ENCODE measurements at places on chromosomes 4 and X.

DNA sequence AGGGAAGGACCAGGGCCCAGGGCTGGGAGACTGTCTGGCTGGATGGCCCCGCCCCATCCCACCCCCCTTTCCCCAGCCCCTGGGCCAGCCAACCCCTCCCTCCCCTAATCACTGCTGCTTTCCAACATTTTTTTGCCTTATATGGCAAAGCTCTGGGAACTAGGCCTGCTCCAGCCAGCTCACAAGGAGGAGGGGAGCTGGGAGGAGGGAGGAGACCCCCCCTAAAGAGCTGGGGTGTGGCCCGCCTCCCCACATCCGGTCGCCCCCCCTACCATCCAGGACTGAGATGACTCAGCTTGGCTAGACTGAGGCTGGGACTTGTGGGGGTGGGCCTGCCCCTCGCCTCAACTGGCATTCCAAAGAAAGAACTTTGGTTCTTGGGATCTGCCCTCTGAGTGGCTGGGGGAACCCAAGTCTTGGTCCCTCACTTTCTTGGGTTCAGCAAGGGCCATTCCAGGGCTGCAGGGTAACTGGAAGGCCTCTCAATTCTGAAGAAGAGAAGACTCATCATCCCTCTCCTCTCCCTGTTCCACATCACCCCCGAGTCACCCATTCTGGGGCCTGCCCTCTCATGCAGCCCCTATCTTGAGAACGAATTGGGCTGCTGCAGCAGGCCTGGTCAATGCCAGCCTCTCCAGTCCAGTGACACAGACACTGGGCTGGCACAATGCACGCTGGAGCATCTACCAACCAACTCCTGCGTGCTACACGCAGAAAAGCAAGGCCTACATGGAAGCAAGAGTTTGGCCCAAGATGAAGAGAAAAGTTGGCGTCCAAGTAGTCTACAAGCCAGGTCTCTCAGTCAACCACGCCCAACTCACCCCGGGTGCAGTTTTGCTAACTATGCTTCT lies 4.8 kb downstream of the FLNA start:
- DNase-seq, result peak; percentile 74

DNA sequence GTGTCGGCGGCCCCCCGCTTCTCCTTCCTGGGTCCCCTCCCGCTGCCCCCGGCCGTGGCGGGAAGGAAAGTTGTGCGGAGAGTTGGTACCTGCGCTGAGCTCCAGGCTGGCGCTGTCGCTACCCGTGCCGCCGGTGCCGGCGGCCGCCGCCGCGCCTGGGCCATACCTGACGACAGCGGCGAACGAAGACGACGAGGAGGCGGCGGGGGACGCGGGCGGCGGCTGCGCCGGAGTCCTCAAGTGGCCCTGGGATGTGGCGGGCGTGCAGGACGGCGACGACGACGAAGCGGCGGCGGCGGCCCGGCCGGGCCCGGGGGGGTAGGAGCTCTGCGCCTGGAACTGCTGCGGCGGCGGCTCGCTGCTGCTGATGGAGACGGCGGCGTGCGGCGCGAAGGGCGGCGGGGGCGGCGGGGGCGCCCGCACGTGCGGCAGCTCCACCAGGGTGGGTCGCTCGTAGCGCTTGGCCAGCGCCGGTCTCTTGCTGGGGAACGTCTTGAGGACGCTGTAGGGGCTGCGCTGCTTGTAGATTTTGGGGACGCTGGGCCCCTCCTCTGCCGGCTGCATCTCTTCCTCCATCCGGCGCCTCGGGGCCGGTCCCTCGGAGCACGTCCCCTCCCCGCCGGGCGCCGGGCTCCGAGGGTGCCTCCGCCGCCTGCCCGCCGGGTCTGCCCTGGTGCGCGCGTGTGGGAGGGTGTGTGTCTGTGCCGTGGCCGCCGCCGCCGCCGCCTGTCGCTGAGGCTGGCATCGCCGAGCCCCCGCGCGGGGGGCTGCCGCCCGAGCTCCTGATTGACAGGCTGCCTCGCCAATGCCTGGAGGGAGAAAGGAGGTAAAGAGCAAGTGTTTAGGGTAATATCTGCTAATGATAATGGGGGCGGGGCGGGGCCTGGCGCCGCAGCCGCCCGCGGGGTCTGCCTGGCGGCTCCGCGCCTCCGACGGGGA lies 618 bp downstream of the BEND4 start:
- no peak for DNase-seq

DNA sequence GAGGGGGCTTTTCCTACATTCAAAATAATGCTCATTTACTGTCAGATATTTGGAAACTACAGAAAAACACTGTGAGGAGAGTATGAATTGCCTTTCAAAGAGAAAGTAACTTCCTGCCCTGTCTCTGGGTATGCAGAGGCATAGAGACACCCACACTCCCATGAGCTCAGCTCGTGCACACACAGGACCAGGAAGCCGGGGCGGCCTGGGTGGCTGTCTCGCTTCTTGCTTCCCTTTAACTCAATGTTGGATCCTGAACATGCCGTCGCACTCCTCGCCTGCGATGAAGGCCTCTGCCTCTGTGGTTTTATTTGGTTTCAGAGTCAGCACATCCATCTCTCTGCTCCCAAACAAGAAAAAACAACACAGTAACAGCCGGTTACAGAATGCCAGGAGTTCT lies 40.1 kb upstream of the GPR78 start:
- no peak for DNase-seq

GRCh38 chr4:134787315-134787714 lies 585.7 kb upstream of the PABPC4L start:
- DNase-seq, result no peak

- no peak for DNase-seq
Measured at GRCh38 chrX:42094218-42094617, 170.9 kb upstream of the CASK start.

DNA sequence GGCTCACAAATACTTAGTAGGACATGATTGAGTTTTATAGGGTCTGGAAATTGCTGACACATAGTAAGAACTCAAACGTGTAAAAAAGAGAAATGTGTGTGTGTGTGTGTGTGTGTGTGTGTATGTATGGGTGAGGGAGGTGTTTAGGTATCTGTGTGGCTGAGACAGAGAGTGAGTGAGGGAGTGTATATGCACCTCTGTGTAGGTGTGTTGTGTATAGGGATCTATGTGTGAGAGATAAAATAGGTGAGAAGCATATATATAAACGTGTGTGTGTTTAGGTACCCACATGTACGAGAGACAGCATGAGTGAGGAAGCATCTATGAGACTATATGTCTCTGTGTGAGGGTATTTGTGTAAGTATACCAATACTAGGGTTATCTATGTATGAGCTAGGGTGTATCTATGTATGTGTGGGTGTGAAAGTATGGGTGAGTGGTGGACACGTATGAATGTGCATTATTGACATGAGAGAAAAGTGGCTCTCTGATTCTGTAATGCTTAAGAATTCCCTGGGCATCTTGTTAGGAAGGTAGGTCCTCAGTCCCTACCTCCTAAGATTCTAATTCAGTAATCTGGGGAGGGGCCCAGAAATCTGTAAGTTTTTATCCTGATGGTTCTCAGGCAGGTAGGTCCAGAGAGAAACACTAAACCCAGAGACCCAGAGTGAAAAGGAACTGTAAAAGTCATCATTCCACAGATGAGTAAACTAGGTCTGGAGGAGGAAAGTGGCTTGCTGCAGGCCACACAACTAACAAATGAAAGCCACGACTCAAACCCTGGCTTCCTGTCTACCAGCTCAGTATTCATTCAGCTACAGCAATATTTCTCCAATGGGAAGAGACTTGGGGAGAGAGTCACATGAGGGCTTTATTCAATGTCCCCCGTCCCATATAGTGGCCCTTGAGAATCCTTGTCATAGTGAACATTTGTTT lies 237.0 kb downstream of the IDS start:
- no peak for DNase-seq

GRCh38 chr4:7828011-7828720 lies 111.5 kb downstream of the AFAP1 start:
- peak; percentile 97 for DNase-seq

DNA sequence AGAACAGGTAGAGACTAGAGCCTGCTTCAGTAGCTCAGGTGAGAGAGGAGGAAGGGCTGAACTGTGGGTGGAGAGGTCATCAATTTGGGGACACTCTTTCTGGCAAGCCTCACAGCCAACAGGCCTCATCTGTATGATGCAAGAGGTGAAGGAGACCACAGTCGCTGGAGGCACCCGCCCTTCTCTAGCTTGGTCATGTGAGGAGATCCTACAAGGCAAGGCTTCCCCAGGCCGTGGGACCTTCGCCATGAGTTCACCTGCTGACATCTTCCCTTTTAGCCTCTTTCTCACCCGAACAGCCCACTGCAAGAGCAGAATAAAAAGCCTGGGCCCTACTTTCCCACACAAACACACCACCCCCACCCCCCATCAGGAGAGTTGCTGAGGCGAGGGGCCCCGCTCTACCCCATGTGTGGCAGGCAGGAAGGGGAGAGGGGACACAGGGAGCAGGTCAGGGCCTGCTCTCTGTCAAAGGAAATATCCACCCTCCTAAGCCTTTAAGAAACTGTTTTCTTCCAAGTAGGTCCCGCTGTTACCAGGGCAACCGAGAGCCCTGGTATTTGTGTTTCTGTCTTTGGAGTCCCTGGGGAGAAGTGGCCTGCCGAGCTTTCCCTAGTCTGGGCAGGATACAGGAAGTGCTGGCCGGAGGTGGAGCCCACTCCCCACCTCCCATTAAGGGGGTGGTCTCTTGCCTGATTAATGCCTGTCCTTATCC lies 8.1 kb downstream of the RTL5 start:
- no peak for DNase-seq

DNA sequence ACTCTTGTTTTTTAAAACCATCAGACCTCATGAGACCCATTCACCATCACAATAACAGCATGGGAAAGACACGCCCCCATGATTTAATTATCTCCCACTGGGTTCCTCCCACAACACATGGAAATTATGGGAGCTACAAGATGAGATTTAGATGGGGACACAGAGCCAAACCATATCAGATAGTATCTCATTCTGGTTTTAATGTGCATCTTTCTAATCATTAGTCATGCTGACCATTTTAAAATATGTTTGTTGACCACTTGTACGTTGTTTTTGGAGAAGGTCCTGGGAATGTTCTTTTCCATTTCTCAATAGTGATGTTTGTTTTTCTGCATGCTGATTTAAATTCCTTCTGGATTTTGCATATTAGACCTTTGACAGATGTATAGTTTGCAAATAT lies 119.0 kb downstream of the RTL3 start:
- DNase-seq, result no peak

DNA sequence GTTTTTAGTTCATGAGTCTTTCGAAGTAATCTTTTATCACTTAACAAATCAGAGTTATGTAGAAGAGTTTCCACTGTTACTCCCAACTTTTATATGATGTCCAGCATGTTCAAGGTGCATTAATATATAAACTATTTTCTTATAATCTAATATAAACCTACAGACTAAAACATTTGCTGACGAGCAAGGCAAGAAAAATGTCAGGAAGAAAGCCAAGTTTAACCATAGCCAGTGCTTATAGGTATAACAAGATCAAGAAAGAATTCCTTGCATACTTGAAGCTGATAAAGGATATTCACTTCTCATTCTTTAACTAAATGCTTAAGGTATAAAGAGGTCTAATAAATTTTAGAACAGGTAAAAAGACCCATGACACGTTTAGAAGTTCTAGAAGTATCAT lies 167.7 kb downstream of the NPNT start:
- DNase-seq, result no peak

- DNase-seq, result no peak
Measured at GRCh38 chrX:15916704-15917084, 62.1 kb upstream of the AP1S2 start.

DNA sequence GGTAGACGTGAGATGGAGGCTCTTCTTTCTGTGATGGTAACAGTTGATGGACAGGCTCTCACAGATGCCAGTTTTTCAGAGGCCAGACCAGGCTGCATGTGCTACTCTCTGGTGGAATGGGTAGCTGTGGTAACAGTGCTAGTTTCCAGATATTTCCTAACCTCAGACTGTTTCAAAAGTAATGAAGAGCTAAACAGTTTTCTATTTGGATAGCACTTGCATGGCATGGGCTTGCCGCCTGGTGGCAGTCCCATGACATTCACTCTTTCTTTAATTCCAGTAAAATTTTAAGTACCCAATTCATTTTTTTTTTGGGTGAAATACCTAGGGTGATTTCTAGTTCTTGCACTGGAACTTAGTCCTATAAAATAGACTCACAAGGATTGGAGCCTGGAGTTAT lies 220.2 kb upstream of the MAD2L1 start:
- no peak for DNase-seq

- DNase-seq, result no peak
Measured at GRCh38 chrX:31061091-31061490, 10.8 kb downstream of the FTHL17 start.

GRCh38 chr4:123055943-123056342 lies 133.5 kb upstream of the NUDT6 start:
- DNase-seq, result no peak

GRCh38 chr4:113499166-113499565 lies 262.4 kb downstream of the CAMK2D start:
- no peak for DNase-seq

GRCh38 chr4:140789759-140790158 lies 33.6 kb upstream of the TBC1D9 start:
- no peak for DNase-seq

GRCh38 chr4:15011166-15011565 lies 8.9 kb downstream of the CPEB2 start:
- no peak for DNase-seq

GRCh38 chrX:45668686-45669443 lies 468.2 kb upstream of the DIPK2B start:
- DNase-seq, result no peak

DNA sequence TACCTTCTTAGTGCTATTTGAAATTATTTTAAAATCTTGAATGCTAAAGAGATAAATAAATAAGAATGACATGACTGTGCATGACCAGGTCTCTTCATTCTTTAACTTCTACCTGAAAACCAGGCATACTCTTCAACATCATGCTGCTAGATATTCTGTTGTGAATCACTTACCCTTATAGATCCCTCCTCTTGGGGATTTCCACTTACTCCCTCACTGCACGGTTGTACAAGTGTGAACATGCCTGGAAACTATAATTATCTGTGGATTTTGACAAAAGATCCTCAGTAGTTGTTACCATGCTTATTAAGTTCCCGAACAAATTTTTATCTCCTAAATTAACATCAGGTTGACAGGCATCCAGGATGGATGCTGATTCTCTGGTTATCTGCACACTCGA lies 54.3 kb downstream of the ADGRL3 start:
- DNase-seq, result no peak

DNA sequence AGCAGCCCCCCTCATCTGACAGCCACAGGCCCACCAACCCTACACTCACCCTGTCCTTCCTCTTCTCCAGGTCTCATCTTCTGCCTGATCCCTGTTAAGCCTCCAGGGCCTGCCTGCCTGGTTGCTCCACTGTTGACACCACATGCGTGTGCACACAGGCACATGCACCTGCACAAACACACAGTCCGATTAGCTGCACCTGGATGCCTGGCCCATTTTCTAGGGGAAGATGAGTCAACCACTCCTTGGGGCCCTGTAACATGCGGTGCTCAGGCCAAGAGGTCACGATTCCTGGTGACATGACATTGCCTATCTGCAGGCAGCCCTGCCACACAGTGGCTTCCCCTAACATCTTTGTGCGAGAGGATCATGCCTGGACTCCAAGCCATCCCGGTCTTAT lies 498.4 kb downstream of the BCOR start:
- no peak for DNase-seq

GRCh38 chr4:74751856-74752255 lies 42.5 kb downstream of the BTC start:
- DNase-seq, result no peak

- no peak for DNase-seq
Measured at GRCh38 chr4:62474802-62475201, 1274.7 kb downstream of the ADGRL3 start.

Data from brain pericyte (primary cell).